ENCODE measurements at places on chromosomes 11 and 22. TPM values are rescaled to one million over a fixed set of nuclear protein-coding genes. Genes with fewer than 3 reads are reported as not detected.
A peak's percentile ranks its signal among the peaks of the same experiment; 100 is the strongest.

- DNase-seq = peak; percentile 53
Observed at GRCh38 chr11:803770-804598, 1.0 kb downstream of the PIDD1 start.

The PDE2A gene
- 28.1 TPM for total RNA-seq

The CD248 gene
- 37.6 TPM for total RNA-seq

- DNase-seq = no peak
Observed at GRCh38 chr11:126212089-126212660, 593 bp downstream of the FAM118B start.

GRCh38 chr11:69352715-69353319 is 58.9 kb downstream of the MYEOV start:
- no peak for DNase-seq

DNA sequence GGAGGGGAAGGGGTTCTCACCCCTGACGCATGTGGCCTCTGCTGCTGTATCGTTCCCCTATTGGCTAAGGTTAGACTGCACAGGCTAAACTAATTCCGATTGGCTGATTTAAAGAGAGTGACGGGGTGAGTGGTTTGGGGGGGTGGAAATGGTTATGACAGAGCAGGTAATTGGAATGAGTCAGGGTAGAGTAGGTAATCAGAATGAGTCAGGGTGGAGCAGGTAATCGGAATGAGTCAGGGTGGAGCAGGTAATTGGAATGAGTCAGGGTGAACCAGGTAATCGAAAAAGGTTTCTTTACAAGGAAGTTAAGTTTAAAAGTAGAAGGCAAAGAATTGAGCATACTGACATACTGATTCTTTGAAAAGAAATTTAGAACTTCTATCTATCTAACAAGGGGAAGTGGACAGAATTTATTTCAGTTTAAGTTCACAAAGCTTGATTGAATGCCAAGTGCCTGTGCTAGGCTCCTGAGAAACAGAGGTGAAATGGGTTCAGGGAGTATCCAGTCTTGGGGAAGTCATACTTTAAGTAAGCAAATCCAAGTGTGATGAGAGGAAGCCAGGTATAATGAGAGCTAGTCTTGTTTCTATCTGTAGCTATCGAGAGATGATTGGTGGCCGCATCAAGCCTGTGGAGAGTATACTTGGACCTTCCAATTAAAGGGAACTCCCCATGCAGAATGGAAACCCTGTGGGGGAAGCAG is 58.0 kb downstream of the C11orf91 start:
- no peak for DNase-seq

DNA sequence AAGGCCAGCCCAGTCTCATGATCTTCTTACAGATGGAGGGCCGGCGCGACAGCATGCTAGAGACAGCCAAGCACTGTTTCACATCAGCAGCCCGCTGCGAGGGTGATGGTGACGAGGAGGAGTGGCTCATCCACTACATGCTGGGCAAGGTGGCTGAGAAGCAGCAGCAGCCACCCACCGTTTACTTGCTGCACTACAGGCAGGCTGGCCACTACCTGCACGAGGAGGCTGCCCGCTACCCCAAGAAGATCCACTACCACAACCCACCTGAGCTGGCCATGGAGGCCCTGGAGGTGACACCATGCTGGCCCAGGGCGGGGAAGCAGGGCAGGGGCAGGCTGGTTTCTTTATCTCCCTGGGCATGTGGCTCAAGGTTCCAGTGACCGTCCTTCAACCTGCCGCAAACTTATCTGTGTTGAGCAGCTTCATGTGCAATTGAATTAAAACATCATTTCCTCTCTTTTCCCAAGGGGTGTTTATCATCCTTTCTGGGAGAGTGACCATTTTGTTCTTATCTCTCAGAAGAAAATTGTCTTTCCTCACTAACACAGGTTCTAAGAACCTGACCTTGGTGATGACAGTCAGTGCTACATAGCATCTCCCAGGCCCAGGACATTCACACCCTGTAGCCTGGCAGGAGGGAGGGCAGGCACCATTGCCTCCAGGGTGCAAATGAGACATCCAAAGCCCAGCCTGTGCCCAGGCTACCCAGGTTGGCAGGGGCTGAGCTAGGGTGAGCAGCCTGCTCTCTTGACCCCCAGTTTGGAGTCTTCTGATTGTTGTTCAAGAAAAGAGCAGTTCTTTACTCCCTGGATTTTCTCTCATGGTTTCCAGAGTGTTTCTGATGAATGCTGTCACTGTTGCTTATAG is 80.7 kb downstream of the CABIN1 start:
- no peak for DNase-seq

DNA sequence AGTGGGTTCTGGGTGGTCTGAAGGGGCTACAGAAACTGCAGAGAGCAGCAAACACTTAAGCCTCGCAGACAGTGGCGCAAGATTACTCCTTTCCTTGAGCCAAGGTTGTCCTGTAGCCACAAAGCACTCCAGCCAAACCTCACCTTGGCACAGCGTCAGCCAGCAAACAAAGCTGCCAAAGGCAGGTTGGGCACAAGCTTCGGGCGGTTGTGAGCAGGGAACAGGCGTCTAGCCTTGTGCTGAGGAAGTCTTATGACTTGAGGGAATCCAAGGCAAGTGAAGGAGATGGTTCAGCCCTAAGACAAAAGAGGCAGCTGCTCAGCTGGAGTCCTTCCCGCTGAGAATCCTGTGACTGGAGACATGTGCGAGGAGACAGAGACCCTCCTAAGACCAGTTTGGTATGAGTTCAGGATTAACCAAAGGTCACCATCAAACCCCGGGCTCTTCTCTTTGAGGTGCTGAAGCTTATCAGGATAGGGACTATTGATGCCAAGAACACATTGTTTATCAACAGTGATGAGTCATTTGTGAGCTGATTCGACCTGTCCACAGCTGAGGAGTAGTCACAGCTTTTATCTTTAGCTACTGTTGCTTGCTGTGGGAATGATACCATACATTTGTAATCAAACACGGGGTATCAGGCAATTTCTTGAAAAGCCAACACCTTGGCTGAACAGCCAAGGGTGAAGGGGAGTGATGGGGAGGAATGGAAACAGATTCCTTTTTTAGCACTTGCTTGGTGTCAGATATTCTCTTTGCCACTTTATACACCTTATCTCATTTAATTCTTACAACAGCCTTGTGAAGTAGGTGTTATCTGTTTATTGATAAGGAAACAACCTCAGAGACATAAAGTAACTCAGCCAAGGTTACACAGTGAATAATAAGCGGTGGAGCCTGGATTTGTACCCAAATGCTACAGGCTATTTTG is 4.6 kb downstream of the ADM start:
- DNase-seq = no peak

DNA sequence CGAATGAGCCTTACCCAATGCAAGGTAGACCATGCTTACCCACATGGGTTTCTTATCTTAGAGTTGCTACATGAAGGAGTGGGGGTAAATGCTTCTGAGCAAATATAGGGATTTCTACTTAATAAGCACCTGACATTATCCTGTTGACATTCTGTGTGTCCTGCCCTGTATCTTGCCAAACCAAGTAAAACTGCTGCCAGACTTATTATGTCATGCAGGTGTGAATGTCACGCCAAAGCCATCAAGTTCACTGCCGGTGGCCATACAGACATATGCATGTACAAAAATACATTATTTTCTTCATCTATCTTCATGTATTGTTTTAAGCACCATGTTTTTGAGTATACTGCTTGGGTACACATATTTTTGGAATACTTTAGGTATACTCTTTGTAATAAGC is 70.2 kb downstream of the NOX4 start:
- no peak for DNase-seq

The TP53AIP1 gene
- total RNA-seq = 5.3 TPM

- no peak for DNase-seq
Observed at GRCh38 chr11:76935042-76935441, 74.3 kb downstream of the ACER3 start.
